Cardiac ventricle fibroblast (primary cell): ENCODE measurements at places on chromosomes 5 and 9. TPM values are rescaled to one million over a fixed set of nuclear protein-coding genes. Genes with fewer than 3 reads are reported as not detected.

Gene SYK
- total RNA-seq = not detected in 2 replicates

Gene ANKRD31
- total RNA-seq = under 0.01 and 0.05 TPM in 2 replicates

Gene PCDHGB4
- 14.1 and 14.6 TPM in 2 replicates for total RNA-seq

Gene AFAP1L1
- total RNA-seq = 28.3 and 33.6 TPM in 2 replicates

Gene ANGPTL2
- total RNA-seq = 103 and 157 TPM in 2 replicates

Gene SPATA31E1
- total RNA-seq = not detected in 2 replicates

Gene THBS4
- 0.87 TPM in 1 of 2 replicates, not detected in the other for total RNA-seq

Gene SLC36A1
- 4.0 and 8.0 TPM in 2 replicates for total RNA-seq

Gene NMUR2
- total RNA-seq = not detected in 2 replicates

Gene TXNDC8
- not detected in 2 replicates for total RNA-seq

Gene SIT1
- not detected in 2 replicates for total RNA-seq

Gene ZNF454
- total RNA-seq = 2.0 and 4.4 TPM in 2 replicates

Gene SLC25A2
- total RNA-seq = 0.12 TPM in 1 of 2 replicates, not detected in the other

Gene PRPF4
- 16.5 and 19.2 TPM in 2 replicates for total RNA-seq

Gene CDC20B
- not detected in 2 replicates for total RNA-seq

Gene PHPT1
- total RNA-seq = 109 TPM in 2 replicates

Gene SLC23A1
- not detected in 2 replicates for total RNA-seq

Gene TCF7
- total RNA-seq = 0.34 and 0.62 TPM in 2 replicates

Gene HIGD2A
- total RNA-seq = 70.5 and 122 TPM in 2 replicates

Gene PPP1R26
- 4.6 and 7.9 TPM in 2 replicates for total RNA-seq

Gene FSD1L
- 1.1 and 1.2 TPM in 2 replicates for total RNA-seq

Gene GPR150
- 0.20 and 0.31 TPM in 2 replicates for total RNA-seq
